B cell (primary cell): ENCODE measurements at places on chromosomes 4 and X. TPM values are rescaled to one million over a fixed set of nuclear protein-coding genes. Genes with fewer than 3 reads are reported as not detected.

DNA sequence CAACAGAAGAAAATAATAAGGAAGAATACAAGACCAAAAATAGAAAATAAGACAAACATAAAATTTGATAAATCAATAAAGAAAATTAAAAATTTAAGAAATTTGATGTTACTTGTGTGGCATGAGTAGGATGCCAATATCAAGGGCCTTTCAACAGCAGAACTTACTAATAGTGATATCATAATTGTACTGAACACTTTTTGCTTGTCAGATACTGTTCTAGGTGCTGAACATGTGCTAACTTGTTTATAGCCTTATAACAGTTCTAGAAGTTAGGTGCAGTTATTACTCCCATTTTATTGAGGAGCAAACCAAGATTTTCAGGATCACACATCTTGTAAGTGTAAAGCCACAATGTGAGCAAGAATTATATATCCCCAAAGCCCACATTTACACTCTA is 546.0 kb upstream of the EPHA5 start:
- no peak for DNase-seq
- H3K27ac ChIP-seq = no peak overlapping the region
- no peaks in the 10 kb centered on the region for H3K27me3 ChIP-seq
- no peak overlapping the region for H3K4me3 ChIP-seq
- no peaks in the 10 kb centered on the region for H3K36me3 ChIP-seq

GRCh38 chrX:111506826-111507225 is 4.6 kb upstream of the SERTM2 start:
- H3K27ac ChIP-seq = no peak overlapping the region
- no peaks in the 10 kb centered on the region for H3K4me1 ChIP-seq
- H3K27me3 ChIP-seq = peaks cover 4% of the 10 kb centered on the region
- no peak for DNase-seq

- H3K36me3 ChIP-seq = peaks cover 2% of the 10 kb centered on the region
- no peaks in the 10 kb centered on the region for H3K4me1 ChIP-seq
- H3K4me3 ChIP-seq = no peak overlapping the region
- DNase-seq = no peak
These were observed 137.5 kb downstream of the AMMECR1 start for GRCh38 chrX:110180176-110180927.

GRCh38 chr4:1572010-1572385 is 112.1 kb downstream of the FAM53A start:
- no peak overlapping the region for H3K4me3 ChIP-seq
- H3K27me3 ChIP-seq = peaks cover 2% of the 10 kb centered on the region
- H3K4me1 ChIP-seq = peaks cover 9% of the 10 kb centered on the region
- no peaks in the 10 kb centered on the region for H3K36me3 ChIP-seq

- no peak overlapping the region for H3K4me3 ChIP-seq
- no peak overlapping the region for H3K27ac ChIP-seq
- DNase-seq = peak; percentile 57
- no peaks in the 10 kb centered on the region for H3K27me3 ChIP-seq
These were observed 12.7 kb upstream of the PAQR3 start for GRCh38 chr4:78951862-78952472.

GRCh38 chrX:154096140-154097002 is 1.1 kb downstream of the MECP2 start:
- peaks cover 36% of the 10 kb centered on the region for H3K4me1 ChIP-seq
- no peaks in the 10 kb centered on the region for H3K27me3 ChIP-seq
- peak overlapping the region; percentile 65 for H3K27ac ChIP-seq
- H3K36me3 ChIP-seq = peaks cover 3% of the 10 kb centered on the region
- no peak for DNase-seq

- DNase-seq = peak; percentile 20
- no peaks in the 10 kb centered on the region for H3K27me3 ChIP-seq
- no peak overlapping the region for H3K27ac ChIP-seq
- H3K4me3 ChIP-seq = no peak overlapping the region
These were observed 39.0 kb downstream of the PLAC8 start for GRCh38 chr4:83075311-83076095.

The JCHAIN gene
- polyA plus RNA-seq = 378 and 441 TPM in 2 replicates

The TTC29 gene
- polyA plus RNA-seq = not detected in 2 replicates

The SHROOM4 gene
- polyA plus RNA-seq = not detected in 2 replicates
